ENCODE measurements at places on chromosomes 1 and 21. TPM values are rescaled to one million over a fixed set of nuclear protein-coding genes. Genes with fewer than 3 reads are reported as not detected.
A peak's percentile ranks its signal among the peaks of the same experiment; 100 is the strongest.

IFNGR2 gene
- total RNA-seq, result 92.0 TPM

FAM43B gene
- total RNA-seq, result 0.04 TPM

AVPR1B gene
- total RNA-seq, result not detected

A3GALT2 gene
- not detected for total RNA-seq

GRCh38 chr1:202623075-202623474, 87.2 kb downstream of the SYT2 start:
- peak; percentile 36 for DNase-seq

GRCh38 chr1:180278596-180279395, 48.7 kb downstream of the LHX4 start:
- DNase-seq, result no peak
